ENCODE measurements at places on chromosomes 1 and 21. TPM values are rescaled to one million over a fixed set of nuclear protein-coding genes. Genes with fewer than 3 reads are reported as not detected.

LCE3D gene
- polyA plus RNA-seq = not detected

RXRG gene
- not detected for polyA plus RNA-seq

KCNE2 gene
- polyA plus RNA-seq = 0.63 TPM

CYP4A11 gene
- not detected for polyA plus RNA-seq
